GM12878 (cell line): ENCODE measurements at places on chromosomes 6 and 20. TPM values are rescaled to one million over a fixed set of nuclear protein-coding genes. Genes with fewer than 3 reads are reported as not detected.

- no peak for DNase-seq
These were observed 10.5 kb downstream of the CAPN11 start for GRCh38 chr6:44169154-44169553.

DNA sequence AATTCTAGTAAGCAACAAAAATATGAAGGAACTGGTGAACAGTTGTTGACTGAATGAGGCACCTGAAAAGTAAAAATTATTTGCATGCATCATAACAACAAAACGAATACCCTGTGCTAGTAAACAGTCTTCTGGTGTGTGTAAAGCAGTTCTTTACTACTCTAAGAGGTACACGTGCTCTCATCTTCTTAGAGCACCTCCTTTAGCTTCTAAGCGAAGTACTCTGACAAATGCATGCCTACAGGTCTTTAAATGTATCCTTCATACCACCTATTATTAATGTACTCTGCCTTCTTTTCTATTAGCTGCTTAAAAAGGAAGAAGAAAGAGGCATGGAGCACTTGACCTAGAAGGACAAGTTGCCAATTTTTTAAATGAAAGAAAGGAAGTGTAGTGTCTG, 32.2 kb upstream of the MYB start:
- DNase-seq = no peak

- DNase-seq = no peak
These were observed 8.8 kb downstream of the GPR31 start for GRCh38 chr6:167148997-167149396.

- DNase-seq = no peak
These were observed 12.5 kb upstream of the TREM1 start for GRCh38 chr6:41298785-41299502.

- no peak for DNase-seq
These were observed 722.6 kb upstream of the NRSN1 start for GRCh38 chr6:23403460-23403859.

DNA sequence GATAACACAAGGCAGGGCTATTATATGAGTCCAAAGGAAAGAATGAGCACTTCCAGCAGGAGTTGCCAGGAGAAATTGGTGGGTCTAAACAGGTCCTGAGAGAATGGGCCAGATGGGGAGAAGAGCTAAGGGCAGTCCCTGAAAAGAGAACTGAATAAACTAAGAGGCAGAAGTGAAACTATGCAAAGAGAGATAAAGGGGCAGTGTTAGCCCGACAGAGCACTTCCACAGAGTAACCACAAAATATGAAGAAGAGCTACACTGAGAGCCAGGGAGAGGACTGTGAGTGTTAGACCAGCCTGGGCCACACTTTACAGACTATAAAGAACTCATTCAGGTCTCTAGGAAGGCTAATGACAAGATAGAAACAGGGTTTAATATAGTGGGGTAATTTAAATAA, 43.8 kb downstream of the RALGAPA2 start:
- DNase-seq = peak; percentile 71

The FOXQ1 gene
- total RNA-seq = 0.08 TPM in 1 of 2 replicates, not detected in the other

The SRSF12 gene
- not detected in 2 replicates for total RNA-seq

- DNase-seq = no peak
These were observed 5.5 kb downstream of the ZDHHC14 start for GRCh38 chr6:157386454-157386853.

GRCh38 chr20:4820806-4821518, 99.3 kb downstream of the PRND start:
- no peak for DNase-seq

GRCh38 chr6:3913958-3914337, 64.8 kb downstream of the FAM50B start:
- DNase-seq = no peak

DNA sequence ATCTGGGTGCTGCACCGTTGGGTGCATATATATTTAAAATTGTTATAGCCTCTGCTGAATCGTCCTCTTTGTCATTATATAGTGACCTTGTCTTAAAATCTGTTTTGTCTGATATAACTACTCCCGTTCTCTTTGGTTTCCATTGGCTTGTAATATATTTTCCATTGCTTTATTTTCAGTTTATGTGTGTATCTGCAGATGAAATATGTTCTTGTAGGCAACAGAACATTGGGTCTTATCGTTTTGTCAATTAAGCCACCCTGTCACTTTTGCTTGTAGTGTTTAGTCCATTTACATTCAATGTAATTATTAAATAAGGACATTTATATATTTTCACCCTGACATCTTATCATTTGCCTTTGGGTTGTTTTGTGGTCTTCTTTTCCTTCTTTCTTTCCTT, 933.9 kb downstream of the EPHA7 start:
- DNase-seq = no peak

The GMPR gene
- total RNA-seq = 0.67 and 1.1 TPM in 2 replicates

The CCN2 gene
- total RNA-seq = 0.43 and 0.62 TPM in 2 replicates

The C20orf202 gene
- total RNA-seq = not detected in 2 replicates

DNA sequence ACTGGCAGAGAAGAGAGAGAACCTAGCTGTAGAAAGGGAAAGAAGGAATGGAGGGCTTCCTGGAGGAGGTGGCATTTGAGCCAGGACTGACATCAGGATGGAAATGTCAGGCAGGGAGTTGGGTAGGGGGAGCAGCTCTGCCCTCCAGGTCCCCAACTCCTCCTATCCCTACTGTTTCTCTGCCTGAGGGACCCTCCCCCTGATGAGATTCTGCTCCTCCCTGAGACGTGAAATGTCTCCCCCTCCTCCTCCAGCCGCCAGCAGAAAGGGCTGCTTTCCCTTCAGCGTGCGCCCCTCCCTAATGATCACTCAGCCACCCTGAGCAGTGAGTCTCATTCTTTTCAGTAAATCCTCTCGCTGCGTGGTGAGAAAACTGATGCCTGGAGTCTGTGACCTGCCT, 40.6 kb downstream of the HLA-DPB1 start:
- DNase-seq = no peak

DNA sequence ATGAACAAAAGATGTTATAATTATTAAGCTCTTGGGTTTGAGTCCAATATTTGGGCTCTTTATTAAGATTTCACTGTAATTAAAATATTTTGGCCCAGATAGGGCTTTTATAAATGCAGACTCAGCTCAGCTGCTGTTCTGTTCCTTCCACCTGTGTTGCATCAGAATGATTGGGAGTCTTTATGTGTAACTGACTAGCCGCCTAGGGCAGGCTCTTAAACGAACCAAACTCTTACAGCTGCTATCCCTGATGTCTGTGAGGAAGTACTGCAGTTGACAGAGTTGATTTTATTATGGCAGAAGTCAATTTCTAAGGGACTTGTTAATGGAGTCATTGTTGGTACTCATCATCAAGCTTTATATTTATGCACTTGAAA, 144.7 kb downstream of the MYO6 start:
- DNase-seq = no peak

DNA sequence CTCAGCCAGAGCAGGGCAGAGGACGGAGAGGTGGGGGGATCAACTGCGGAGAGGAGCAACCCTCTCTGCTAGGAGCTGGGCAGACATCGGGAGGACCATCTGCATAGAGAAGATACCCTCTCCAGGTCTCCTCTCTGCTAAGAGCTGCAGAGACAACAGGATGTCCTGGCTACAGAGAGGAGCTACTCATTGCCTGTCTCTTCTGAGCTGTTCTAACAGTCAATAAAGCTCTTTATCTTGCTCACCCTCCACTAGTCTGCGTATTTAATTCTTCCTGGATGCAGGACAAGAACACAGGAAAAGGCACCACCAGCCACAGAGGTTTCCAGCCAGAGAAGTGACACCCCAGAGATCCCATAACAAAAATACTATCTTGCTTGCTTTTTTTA, 871.1 kb upstream of the GJE1 start:
- no peak for DNase-seq

GRCh38 chr20:19524691-19525090, 233.4 kb upstream of the RIN2 start:
- DNase-seq = no peak

The VARS1 gene
- total RNA-seq = 232 and 243 TPM in 2 replicates

- DNase-seq = peak; percentile 85
These were observed 37.6 kb upstream of the CHMP4B start for GRCh38 chr20:33773412-33774089.

- DNase-seq = no peak
These were observed 96.0 kb downstream of the CEBPB start for GRCh38 chr20:50286609-50287008.

The BPIFB2 gene
- total RNA-seq = not detected in 2 replicates

GRCh38 chr6:71333697-71334096, 45.1 kb downstream of the OGFRL1 start:
- no peak for DNase-seq

The C20orf204 gene
- 49.1 and 56.0 TPM in 2 replicates for total RNA-seq

- no peak for DNase-seq
These were observed 1.1 kb downstream of the AMD1 start for GRCh38 chr6:110875548-110876169.

DNA sequence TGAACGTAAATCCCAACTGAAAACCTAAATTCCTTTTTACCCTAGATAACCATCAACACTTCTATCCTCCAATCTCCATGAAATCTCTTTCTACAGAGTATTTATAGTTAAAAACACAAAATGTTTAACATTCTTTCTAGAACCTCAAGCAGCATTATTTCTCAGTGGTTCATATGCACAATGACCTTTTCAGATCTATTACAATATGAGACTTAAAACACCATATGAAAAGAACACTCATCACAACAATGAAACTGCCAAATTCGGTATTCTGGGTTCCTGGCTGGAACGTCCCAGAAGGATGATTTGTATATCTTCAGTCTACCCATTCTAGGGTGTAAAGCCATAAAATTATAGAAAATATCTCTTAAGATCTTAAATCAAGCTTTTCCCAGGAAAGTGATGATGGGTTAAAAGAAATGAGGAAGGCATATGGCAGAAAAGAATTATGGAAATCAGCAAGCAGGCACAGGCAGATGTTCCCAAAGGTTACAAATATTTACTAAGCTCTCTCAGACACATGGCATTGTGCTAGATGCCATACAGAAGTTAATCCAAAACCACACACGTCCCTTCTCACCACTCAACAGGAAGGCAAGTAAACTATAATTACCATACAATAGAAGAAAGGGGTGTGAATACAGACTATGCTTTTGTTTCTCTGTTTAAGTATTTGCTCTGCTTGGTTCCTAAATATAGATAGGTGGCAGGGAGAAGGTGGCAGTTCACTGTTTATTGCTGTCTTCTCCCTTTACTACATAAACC, 118.0 kb downstream of the CHD6 start:
- no peak for DNase-seq

GRCh38 chr20:23503649-23504048, 12.7 kb downstream of the CST8 start:
- no peak for DNase-seq

The ORC3 gene
- 27.2 and 28.4 TPM in 2 replicates for total RNA-seq

The OXT gene
- not detected in 2 replicates for total RNA-seq

GRCh38 chr20:11982289-11982954, 64.7 kb downstream of the BTBD3 start:
- no peak for DNase-seq

GRCh38 chr6:49548613-49549304, 1.7 kb upstream of the C6orf141 start:
- no peak for DNase-seq

- no peak for DNase-seq
These were observed 19.0 kb upstream of the MLN start for GRCh38 chr6:33822575-33823395.

The PREP gene
- total RNA-seq = 24.7 and 26.2 TPM in 2 replicates

The SH3BGRL2 gene
- total RNA-seq = 0.33 and 0.35 TPM in 2 replicates

The DPPA5 gene
- total RNA-seq = not detected in 2 replicates

DNA sequence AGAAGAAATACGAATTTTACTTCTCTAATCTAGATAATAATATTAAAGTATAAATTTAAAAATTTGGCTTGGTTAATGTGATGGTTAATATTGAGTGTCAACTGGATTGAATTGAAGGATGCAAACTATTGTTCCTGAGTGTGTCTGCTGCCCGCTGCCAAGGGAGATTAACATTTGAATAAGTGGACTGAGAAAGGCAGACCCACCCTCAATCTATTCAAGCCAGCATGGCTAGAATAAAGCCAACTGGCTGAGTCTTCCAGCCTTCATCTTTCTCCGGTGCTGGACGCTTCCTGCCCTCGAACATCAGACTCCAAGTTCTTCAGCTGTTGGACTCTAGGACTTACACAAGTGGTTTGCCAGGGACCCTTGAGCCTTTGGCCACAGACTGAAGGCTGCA, 152.7 kb downstream of the TBXT start:
- DNase-seq = no peak

DNA sequence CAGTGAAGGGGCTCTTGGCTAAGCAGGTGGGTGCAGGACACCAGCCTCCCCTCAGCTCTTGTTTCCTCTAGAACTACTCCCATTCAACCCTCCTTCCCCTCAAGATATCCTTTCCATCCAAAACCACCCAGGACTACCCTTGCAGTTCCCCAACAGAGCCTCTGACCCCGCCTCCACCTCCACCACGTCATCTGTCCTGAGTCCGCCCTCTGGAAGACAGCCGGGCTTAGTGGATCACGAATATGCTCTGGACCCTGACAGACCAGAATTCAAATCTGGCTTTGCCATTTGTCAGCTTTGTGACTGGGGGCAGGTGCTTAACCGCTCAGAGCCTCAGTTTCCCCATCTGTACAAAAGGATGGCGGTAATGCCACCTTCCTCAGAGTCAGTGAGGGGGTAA, 31.4 kb downstream of the TFEB start:
- no peak for DNase-seq

DNA sequence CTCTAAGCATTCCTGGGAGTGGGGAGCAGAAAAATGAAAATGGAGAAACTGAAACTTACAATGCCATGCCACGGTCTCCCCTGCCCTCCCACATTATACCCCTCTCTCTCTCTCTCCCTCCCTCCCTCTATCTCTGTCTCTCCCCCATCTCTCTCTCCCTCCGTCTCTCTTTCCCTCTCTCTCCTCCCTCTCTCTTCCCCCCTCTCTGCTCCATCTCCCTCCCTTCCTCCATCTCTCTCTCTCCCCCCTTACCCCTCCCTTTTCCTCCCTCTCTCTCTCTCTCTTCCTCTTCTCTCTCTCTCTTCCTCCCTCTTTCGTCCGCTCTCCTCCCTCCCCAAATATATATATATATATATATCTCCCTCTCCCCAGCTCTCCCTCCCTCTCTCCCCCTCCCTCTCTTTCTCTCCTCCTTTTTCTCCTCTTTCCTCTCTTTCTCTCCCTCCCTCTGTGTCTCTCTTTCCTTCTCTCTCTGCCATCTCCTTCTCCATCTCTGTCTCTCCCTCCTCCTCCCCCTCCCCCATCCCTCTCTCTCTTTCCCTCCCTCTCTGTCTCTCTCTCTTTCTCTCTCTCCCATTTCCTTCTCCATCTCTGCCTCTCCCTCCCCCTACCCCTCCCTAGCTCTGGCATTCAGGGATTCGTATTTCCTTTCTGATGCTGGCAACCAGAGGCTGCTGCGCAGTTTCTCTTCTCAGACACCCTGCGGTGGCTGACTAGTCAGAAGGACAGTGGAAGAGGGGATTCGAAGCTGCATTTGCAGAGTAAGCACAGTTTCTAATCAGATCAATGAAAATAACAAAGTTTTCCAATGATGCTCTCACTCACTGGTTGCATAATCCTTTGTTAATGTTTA, 13.9 kb upstream of the VAPB start:
- no peak for DNase-seq

The NR2E1 gene
- total RNA-seq = not detected in 2 replicates

The VSTM2L gene
- 1.3 and 1.5 TPM in 2 replicates for total RNA-seq

The LST1 gene
- 16.5 and 20.6 TPM in 2 replicates for total RNA-seq

DNA sequence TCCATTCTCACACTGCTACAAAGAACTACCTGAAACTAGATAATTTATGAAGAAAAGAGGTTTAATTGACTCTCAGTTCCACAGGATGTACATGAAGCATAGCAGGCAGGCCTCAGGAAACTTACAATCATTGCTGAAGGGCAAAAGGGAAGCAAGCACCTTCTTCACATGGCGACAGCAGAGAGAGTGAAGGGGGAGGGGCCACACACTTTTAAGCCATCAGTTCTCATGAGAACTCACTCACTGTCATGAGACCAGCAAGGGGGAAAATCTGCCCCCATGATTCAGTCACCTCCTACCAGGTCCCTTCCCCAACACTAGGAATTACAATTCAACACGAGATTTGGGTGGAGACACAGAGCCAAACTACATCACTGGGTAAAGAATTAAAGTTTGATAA, 12.5 kb upstream of the ENPP1 start:
- DNase-seq = no peak
